ENCODE measurements at places on chromosomes 12 and 14.

- DNase-seq, result peak; percentile 19
Measured at GRCh38 chr12:95548056-95548538, 3.2 kb downstream of the USP44 start.

- no peak for DNase-seq
Measured at GRCh38 chr12:80472911-80473500, 29.0 kb downstream of the PTPRQ start.

- DNase-seq, result no peak
Measured at GRCh38 chr12:121325922-121326396, 26.3 kb downstream of the ANAPC5 start.

- DNase-seq, result no peak
Measured at GRCh38 chr14:103839579-103839978, 7.8 kb downstream of the PPP1R13B start.

DNA sequence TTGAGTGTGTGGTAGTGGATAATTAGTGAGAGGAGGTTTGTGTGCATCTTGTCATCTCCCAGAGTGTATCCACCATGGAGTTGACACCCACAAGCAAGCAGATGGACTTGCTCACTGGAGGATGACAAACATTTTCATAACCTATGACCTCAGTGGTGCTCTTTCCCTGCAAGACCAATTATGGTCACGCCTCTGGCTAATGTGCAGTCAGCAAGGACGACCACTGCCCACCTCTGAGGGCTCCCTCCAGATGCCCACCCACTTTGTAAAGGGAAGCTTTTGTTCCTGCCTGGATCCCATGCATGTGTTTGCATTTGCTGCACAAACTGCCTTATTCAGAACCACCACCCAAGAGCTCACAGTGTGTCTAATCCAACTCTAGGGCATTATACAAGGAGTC, 982.8 kb downstream of the TMEM121 start:
- no peak for DNase-seq

GRCh38 chr14:87171141-87171540, 821.8 kb downstream of the GALC start:
- no peak for DNase-seq

DNA sequence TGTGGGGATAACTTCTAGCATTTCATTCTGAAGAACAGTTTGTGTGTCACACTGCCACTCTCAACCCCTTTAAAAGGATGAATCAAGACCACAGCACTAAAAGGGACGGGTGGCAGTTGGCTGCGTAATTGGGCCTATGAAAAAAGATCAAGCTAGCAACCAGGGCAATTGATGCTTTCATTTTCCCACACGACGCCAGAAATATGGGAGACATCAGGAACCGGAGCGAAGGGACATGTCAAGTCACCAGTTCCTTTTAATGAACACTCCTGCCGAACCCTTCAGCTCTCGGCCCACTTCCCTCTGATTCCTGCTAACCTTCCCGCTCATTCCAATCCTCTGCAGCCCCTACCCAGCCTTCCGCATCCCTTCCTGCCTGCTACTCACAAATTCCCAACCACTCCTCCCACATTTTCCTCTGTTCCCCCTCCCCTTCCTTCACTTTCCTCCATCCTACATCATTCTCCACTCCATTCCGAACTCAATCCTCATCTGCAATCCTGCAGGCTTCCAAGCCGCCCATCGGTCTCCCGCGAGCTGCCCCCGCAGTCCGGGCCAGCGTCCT, 753 bp downstream of the CSRNP2 start:
- DNase-seq, result peak; percentile 19

DNA sequence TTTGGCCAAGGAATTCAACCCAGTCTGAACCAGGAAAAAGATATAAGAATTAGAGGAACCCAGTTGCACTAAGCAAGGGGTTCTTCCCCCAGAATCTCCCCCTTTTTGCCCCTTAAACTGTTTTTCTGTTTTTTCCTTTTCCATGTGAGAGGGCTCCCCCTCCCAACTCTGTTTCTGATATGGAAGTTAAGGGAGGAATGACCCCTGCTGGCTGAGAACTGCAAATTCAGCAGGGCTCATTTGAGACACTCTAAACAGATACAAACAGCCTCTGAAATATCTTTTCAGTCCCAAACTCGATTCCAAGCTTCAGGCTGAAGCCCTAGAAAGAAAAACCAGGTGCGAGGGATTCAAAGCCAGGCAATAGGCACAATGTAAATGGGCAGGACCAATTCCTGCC, 132.7 kb downstream of the SLC41A2 start:
- no peak for DNase-seq

DNA sequence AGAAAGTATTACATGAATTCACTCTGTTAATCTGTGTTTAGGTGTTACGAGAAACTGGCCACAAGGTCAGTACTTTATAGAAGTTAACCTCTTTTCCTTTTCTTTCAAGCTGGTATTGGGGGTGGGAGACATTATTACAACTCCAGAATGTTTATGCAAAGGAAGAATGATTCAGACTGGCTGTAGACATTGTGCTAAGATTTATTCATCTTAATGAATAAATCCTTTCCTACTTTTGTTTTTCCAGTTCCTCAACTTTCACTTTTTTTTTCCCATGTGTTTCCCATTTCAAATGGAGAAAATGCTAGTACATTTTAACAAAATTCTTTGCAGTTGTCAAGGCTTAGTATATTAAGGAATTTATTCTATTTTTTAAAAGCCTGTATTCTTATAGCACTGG, 1.3 kb downstream of the OTOGL start:
- DNase-seq, result no peak

DNA sequence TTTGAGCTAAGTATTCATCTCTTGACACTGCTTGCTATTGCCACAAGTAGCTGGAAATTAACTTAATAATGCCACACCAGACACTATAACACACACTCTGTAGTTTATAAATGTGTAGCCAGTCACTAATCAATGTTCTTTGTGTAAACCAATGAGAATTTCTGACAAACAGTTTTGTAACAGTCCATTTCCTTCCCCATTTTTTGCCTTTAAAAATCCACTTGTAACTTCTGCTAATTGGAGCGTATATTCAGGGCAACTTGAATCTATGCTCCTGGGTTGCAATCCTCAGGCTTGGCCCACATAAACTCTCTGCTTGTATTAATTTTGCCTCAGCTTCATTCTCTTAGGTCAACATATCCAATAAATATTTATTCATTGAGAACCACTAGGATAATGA, 125.0 kb upstream of the DHRS4 start:
- no peak for DNase-seq

DNA sequence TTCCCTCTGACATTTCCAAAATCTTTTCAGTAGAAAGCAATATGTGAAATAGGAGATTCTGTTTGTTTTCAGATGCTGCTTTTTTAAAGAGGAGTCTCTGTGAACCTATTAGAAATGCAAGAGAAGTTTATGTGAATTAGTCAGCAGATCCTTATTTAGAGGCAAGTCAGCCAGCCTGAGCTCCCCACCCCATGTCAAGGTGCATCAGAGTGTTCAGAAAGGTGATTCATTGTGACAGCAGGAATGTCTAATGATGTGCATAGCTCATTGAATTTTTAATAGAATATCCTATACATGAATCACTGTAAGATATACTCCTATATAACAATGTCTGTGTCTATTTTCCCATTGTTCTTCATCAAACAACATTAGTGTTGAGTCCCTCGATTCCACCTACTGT, 1222.4 kb upstream of the USP15 start:
- no peak for DNase-seq

GRCh38 chr14:77377502-77377844, 294 bp downstream of the SAMD15 start:
- DNase-seq, result no peak

GRCh38 chr14:92863286-92864080, 59.5 kb upstream of the CHGA start:
- DNase-seq, result no peak

- no peak for DNase-seq
Measured at GRCh38 chr14:100051543-100051942, 13.7 kb upstream of the EVL start.

DNA sequence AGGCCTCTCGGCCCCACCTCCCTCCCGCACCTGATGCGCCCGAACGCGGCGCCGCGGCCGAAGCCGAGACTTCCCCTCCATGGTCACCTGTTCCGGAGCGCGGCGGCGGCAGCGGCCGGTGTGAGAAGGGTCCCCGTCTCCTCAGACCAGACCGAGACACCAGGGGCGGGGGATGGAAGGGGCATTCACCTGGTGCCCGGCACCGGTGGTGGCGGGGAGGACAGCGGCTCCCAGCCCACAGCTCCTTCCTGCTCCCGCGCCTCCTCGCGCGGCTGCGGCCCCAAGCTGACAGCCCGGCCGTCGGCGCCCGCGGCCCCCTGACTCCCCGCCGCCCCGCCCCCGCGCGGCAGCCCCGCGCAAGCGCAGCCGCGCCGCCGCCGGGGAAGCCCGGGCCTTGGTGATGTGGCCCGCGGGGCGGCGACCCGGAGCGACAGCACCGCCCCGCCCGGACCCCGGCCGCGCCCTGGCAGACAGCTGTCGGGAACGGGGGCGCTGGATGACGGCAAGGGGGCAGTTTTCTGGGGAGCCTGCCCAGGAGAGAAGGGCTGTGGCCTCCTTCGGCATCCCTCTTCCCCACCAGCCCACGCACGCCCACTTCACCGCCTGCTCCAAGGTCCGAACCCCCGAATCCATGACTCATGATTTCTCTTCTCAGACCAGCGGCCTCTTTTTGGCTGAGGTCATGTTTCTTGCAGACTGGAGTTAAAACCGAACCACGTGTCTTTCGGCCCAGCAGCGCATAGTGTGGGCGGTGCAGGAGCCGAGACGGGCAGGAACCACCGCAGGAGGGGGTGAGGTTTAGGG, at the start of gene SLC41A2:
SLC41A2 (minus strand) TSS at position 290 of the 804 bp plus-strand sequence. CDS start 29,763 bp downstream, outside the sequence.
- peak; percentile 74 for DNase-seq

- DNase-seq, result no peak
Measured at GRCh38 chr14:24270537-24271133, 762 bp downstream of the RABGGTA start.

DNA sequence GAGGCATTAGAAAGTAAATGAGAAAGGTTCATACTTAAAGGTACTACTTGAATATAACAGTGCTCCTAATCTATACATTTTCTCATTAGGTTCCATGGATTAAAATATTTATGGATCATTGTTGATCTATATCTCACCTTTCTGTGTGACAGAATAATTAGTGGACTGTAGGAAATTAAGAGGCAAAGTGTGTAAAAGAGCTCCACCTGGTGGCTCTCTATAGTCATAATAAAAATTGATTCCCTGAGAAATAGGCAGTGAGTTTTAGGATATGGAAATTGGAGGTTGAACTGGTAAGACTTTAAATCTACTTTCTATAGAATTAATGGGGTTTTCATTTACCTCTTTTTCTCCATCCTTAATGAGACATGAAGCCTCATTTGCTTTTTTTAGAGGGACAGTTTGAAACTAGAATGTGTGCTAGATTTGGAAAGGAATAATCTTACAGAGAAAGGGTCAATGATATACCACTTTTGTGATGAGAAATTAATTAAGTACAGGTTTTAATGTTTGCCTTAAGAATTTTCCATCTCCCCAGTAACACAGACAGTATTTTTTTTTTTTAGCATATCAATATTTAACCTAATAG, 11.8 kb upstream of the DERA start:
- DNase-seq, result no peak

DNA sequence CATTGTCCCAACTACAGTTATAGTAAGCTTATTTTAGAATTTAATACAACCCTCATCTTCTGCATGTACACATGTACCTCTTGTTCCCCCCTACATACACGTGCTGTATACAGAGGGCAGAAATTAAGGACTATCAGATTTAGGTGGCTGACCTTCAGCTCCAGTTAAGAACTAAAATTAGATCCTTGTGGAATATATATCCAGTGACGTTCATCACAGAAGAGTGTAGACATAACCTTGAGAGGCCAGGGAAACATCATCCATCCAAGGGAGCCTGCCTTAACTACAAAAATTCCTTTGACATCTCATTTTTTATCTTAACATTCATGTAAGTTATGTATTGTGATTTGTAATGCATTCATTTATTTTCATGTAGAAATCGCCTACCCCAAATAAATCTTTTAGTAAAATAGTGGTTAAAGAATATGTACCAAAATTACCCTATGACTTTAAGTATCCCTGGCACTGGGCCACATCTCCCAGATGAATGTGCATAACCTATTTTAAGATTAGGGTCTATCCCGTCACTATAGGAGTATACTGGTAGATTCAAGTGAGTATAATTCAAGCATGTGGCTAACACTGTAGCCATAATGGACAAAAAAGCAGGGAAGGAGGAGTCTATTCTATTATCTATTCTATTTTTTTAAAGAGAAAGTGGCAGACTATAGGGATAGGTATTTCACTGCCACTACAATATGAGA, 27.5 kb downstream of the RIC8B start:
- no peak for DNase-seq

GRCh38 chr12:127293507-127294310, 973.3 kb upstream of the TMEM132C start:
- DNase-seq, result peak; percentile 4

- peak; percentile 44 for DNase-seq
Measured at GRCh38 chr12:51814311-51815088, 34.0 kb downstream of the FIGNL2 start.

DNA sequence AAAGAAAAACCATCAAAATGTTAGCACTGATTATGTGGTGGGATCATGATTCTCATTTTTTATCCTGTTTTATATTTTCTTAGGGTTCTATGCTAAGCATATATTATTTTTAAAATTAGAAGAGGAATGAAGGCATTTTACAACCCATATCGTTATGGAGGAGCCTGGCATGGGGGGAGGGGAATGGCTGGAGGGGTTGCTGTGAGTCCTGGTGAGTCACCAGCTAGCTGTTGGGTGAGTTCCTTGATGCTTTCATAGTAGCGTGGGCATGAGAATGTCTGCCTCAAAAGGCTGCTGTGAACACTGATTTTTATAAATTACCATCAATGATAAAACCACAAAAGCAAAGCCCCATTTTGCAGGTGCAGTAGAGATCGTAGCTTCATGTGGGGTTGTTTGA, 46.9 kb downstream of the C14orf132 start:
- no peak for DNase-seq

GRCh38 chr14:53389202-53389601, 236.1 kb upstream of the DDHD1 start:
- DNase-seq, result no peak

GRCh38 chr14:30084811-30085210, 157.2 kb upstream of the PRKD1 start:
- DNase-seq, result no peak

GRCh38 chr12:49332441-49332861, 4.5 kb downstream of the C1QL4 start:
- DNase-seq, result no peak

DNA sequence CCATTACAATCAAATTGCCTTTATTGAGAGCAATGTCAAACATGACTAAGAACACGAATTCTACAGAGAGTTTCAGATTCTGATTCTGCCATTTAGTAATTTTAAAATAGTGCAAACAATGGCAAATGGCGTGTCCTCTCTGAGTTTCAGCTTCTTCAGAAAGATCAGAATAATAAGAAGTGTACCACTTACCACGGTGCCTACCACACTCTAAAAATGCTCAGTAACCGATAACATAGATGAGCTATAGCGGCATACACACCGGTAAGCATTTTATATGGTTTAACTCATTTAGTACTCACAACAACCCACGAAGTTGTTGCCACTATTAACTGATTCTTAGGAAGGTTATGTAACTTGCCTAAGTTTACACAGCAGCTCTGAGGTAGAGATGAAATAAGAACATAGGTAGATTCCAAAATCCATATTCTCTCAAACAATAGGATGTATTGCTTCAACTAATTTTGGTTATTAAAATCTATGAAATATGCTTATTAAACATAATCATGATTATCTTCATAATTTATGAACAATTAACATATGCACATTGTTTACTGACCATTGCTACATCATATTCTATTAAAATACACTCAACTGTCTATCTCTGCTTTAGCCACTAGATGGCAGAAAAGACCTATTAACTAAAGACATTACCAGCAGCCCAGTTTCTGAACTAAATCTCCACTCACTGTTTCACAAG, 38.3 kb downstream of the SLC6A15 start:
- DNase-seq, result no peak

GRCh38 chr12:20528208-20528607, 159.9 kb downstream of the PDE3A start:
- DNase-seq, result no peak
